ENCODE measurements at places on chromosomes 12 and 14.

GRCh38 chr12:64058541-64059265, 163.4 kb downstream of the KICS2 start:
- no peak for DNase-seq

DNA sequence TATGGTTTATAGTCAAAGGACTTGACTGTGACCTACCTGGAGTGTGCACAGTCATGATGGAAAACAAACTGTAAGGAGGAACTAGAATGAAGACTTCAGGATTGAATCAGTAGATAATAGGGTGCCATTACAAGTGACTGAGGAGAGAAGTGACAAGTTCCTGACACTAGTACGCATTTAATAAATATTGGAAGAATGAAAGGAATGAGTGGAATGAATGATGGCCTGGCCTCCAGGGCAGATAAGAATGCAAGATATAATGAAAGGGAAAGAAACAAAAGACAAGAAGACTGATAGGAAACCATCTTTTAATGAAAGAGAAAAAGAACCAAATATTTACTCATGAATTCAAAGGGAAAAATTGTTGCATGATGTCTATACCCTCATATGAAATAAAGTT, 44.7 kb upstream of the NEDD1 start:
- DNase-seq, result peak; percentile 25

DNA sequence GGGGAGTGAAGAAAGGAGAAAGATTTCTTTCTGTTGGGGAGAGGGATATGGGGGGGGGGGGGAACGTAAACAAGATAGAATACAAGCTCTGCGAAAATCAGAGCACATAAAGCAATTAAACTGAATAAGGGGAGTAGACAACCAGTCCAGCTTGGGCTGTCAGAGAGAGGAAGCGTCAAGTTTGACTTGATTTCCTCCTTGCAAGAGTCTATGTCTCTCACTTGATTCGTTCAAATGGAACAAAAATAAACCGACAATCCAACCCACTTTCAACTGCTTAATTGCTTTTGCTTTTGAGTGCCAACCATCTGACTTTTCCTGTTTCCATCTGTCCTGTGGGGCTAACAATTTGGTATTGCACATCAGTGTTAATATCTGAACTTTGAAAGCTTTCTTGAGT, 942 bp downstream of the SYT1 start:
- no peak for DNase-seq

DNA sequence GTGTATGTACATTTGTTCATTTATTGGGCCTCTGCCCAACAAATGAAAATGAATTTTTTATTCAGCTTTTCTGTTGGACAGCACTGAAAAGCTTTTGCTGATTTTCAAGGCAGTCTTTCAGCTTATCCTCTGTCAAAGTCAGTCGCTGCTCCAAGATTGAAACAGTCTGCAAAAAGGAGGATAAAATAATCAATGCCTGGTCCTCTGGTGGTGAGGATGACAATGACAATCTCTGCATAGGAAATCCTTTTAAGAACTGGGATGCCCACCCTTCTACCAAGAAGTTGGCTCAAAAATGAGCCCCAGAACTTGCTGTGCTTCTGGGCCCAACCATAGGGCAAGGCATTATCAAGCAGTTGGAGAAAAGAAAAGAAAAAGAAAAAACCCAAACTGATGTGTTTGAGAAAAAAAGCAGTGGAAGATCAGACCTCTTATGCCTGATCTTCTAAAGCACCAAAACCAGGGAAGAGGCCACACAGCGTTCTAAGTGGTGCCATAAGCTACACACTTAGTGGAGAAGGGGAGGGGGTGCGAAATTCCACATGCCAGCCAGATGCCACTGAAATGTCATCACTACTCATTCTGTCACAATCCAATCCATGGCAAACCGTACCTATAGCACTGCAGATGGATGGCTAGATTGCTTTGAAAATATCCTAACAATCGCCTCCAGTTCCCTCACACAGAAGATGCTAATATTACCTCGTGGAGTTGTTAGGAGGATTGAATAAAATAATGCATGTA, 69.0 kb upstream of the DUSP6 start:
- DNase-seq, result no peak

DNA sequence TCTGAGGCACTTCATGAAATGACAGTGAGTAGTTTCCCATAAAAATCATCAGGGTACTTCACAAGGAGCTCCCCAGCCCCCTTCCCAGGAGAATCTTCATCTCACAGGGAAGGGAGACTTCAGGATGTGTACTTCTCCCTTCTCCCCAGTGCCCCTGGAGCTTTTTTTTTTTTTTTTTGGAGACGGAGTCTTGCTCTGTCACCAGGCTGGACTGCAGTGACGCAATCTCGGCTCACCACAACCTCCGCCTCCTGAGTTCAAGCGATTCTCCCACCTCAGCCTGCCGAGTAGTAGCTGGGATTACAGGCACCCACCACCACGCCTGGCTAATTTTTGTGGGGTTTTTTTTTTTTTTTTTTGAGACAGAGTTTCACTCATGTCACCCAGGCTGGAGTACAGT, 10.4 kb downstream of the ITPK1 start:
- DNase-seq, result peak; percentile 76

GRCh38 chr12:132619386-132620112, 973 bp downstream of the P2RX2 start:
- DNase-seq, result no peak

DNA sequence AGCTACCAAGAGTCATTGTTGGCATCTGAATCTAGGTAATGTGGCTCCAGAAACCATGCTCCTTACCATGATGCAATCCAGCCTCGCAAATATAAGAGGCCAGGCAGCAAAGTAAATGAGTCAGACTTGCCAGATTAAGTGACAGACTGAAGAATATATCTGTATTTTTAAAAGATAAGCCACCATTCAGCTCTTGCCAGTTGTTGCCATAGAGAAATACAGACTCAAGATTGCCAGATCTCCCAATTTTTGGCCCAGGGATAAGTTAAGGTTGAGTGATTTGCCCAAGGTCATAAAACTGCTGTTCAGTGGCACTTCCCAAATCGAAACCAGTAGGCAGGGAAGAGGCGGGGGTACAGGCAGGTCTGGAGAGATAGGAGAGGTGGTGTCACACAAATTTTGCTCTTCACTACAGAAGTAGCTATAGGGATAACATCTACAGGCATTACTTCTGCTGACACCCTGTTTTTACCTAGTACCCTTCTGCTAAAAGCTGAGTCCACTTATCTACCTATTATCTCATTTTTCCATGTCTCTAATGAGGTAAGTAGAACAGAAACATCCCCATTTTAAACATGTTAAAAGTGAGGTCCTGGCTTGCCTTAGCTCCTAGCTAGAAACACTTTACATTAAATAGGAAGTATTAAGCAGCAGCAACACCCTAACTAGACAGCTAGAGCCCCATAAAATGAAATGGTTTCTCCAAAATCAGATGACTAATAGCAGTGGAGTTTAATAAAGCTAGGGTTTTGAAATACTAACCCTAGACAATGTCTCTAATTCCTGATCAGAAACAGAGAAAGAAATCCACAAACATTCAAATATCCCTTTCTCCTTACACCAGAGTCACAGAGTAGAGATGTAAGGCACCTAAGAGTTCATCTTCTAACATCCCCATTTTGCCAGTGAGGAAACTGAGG, 19.5 kb downstream of the DCAF5 start:
- peak; percentile 64 for DNase-seq

DNA sequence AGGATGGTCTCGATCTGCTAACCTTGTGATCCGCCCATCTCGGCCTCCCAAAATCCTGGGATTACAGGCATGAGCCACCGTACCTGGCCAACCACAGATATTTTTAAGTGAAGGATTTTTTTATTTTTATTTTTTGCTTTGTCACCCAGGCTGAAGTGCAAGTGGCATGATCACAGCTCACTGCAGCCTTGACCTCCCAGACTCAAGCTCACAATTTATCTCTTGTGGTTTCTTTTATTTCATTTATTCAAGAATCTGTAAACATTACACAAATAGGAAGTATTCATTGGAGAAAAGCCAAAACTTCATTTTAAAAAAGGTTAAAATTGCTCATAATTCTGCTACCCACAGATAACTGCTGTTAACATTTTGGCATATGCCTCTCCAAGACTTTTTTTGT, 13.3 kb downstream of the MOAP1 start:
- no peak for DNase-seq

GRCh38 chr12:121673013-121673511, 3.6 kb upstream of the MORN3 start:
- peak; percentile 66 for DNase-seq

- DNase-seq, result no peak
Measured at GRCh38 chr14:76920331-76921087, 94.3 kb downstream of the LRRC74A start.

DNA sequence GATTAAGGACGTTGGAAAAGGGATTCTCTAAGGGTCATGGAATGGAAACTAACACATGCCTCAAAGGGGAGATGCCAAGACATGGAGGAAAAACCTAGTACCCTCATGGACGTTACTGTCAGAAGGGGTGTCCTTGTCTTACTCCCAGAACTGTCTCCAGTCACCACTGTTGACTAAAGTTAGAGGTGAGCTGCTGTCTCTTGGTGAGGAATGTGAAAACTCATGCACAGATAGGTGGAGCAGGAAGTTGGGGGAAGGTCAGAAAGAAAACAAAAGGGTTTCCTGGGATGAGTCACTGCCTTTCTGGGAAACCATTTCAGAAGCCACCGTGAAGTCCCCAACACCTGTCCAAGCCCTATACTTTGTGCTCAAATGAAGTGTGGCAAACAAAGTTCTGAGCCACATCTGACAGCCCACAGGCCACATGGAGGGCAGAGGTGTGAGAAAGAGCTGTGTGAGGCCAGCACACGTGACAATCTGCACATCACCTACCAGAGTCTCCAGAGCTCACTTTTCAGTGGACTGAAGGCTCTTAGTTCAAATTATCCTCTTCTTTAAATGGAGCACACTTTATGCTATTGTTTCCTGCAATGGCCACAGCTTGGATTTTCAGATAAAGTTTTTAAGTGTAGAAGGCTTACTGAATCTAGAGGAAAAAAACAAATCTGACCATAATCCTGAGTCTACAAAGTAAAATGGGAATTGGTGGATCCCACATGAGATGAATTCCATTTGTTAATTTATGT, 92.9 kb upstream of the EGLN3 start:
- DNase-seq, result peak; percentile 88

- DNase-seq, result no peak
Measured at GRCh38 chr14:20306079-20306423, 300 bp upstream of the TTC5 start.

DNA sequence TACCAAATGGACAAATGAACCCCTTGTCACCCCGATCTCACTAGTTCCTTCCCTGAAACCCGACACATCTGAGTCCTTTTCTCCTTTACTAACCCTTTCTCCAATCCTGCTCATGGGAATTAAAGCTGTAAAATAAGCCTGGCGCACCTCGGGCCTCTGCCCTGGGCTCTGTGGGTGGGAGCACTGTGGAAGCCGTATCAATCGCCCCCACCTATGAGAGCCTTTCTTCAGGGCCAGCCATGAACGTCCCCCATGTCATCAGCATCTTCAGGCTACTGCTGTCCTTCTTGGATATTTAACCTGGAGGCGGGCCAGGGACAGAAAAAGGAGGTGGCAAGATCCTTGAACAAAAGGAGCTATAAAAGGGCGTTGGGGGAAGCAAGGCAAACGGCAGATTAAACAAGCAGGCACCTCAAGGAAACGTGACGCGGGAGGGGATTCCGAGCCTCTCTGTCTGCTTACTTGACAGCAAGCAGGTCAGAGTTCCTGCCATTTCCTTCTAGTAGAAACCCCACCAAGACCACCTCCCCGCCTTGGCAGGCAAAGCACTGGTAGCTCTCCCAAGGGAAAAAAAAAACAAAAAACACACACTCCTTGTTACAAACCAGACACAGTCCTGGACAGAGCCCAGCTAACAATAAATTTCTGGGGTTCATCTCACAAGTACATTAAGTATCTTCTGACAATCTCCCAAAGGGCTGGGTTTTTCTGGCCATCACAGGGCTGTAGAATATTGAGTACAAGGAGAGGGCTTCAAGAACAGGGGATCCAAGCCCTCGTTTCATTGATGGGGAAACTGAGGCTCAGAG, 62.9 kb downstream of the DPF3 start:
- no peak for DNase-seq

DNA sequence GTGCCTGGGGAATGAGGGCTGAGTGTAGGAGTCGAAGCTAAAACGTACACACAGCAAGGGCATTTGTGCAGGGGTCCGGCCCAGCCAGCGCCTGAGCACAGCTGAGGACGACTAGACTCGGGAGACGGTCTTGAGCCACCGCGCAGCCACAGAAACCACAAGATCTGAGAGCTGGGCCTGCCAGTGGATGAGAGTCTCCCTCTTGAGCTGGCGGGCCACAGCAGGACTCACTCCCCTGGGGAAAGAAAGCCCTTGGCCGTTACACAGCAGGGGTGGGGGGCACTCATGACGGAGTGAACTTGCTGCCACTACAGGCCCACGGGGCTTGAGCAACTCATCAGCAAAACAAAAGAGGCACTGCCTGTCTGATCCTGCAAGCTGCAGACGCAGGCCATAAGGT, 23.0 kb downstream of the STX2 start:
- no peak for DNase-seq

Measured in PC-9 (cell line).